Cortex of kidney (tissue), 1 donor: ENCODE measurements at places on chromosomes 11 and 22.

DNA sequence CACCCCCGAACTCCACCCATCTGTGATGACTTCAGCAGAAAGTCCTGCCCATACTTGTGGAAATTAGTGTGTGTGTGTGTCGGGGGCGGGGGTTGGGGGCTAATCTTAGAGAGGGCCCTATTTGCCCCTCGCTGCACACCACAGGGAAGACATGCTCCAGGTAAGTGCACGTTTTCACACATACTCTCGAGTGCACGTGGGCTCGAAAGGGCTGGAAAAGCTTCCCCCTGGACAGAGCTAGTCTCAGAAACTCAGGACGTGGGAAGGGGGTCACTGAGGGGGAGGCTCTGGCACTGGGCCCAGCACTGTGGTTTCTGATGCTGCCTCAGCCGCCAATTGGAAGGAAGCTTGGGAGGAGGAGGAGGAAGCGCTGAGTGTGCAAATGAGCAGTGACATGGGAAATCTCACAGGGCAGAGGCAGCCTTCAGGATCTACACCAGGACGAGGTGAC, 40.7 kb upstream of the CD82 start:
- DNase-seq, result no peak

- DNase-seq, result no peak
Measured at GRCh38 chr11:100932474-100933100, 197.0 kb downstream of the PGR start.

DNA sequence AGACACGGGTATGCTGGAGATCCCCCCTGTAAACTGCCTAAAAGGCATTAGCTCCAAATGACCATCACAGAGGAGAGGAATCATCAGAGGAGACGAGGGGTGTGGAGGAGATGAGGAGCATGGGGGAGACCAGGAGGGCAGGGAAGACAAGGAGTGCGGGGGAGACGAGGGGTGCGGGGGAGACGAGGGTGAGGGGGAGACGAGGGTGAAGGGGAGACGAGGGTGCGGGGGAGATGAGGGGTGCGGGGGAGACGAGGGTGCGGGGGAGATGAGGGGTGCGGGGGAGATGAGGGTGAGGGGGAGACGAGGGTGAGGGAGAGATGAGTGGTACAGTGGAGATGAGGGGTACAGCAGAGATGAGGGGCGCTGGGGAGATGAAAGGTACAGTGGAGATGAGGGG, 17.5 kb upstream of the GAL start:
- no peak for DNase-seq

DNA sequence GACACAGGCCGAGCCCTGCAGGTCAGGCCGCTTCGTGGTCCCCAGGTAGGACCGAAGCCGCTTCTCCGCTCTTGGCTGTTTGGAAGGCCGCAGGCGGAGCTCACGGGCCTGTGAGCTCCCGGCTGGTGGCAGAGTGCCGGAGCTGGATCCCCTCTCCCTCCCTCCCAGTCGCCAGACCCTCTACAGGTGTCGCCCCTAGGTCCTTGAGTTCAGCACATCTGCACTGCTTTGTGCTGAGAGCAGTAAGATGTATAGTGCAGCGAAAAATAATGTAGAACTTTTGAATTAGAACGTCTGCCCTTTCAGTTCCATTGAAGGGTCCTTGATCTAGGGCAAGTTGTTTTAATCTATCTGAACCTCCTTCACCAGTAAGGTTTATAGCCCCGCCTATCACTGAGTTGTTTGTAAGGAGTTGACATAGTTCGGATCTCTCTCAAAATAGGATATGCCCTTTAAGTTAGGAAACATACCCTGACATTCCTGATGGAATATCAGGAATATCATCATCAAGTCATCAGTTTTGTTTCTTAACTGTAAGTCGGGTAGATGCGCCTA, 419 bp downstream of the ANKRD49 start:
- no peak for DNase-seq

- no peak for DNase-seq
Measured at GRCh38 chr22:37771081-37771480, 36.7 kb upstream of the GCAT start.

GRCh38 chr11:102305352-102306047, 11.8 kb upstream of the BIRC3 start:
- DNase-seq, result no peak

DNA sequence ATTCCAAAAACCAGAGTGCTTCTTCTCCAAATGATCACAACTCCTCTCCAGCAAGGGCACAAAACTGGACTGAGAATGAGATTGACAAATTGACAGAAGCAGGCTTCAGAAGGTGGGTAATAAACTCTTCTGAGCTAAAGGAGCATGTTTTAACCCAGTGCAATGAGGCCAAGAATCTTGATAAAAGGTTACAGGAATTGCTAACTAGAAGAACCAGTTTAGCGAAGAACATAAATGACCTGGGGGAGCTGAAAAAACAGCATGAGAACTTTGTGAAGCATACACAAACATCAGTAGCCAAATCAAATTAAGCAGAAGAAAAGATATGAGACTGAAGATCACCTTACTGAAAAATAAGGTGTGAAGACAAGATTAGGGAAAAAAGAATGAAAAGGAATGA, 15.5 kb downstream of the OR52M1 start:
- no peak for DNase-seq

DNA sequence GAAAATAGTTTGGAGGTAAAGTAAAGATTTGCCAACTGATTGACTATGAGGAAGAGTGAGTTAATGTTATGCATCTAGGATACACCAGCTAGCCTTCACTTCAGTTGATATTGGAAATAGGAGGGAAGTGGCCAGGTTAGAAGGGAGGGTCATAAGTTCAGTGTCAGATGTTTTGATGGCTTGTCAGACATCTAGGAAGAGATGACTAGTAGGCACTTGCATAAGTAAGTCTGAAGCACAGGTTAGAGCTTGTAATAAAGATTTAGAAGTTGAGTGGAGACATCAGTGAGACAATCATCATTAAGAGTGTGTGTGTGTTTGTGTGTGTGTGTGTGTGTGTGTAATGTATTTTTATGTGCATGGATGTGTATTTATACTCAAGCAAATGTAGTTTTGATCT, 146.1 kb downstream of the OR4C45 start:
- no peak for DNase-seq

- no peak for DNase-seq
Measured at GRCh38 chr11:126390272-126390867, 34.9 kb downstream of the ST3GAL4 start.

DNA sequence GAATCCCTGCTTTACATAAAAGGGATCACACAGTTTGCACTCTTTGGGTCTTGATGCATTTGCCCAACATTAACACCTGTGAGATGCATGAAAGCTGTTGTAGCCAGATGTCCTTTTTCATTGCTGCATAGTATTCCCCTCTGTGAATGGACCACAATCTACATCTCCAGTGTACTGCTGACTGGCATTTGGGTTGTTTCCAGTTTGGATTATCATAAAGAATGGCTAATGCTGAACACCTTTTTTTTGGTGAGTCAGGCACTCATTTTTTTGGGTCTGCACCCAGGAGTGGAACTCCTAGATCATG, 58.3 kb downstream of the PHF21B start:
- DNase-seq, result no peak

- no peak for DNase-seq
Measured at GRCh38 chr11:122690801-122691548, 35.5 kb downstream of the UBASH3B start.

- DNase-seq, result no peak
Measured at GRCh38 chr22:38419121-38419857, 35.7 kb downstream of the KCNJ4 start.

GRCh38 chr22:44409211-44409973, 88.6 kb downstream of the RTL6 start:
- DNase-seq, result no peak

GRCh38 chr11:44189986-44190882, 94.8 kb downstream of the EXT2 start:
- no peak for DNase-seq

GRCh38 chr22:42425989-42426355, 6.2 kb downstream of the NFAM1 start:
- no peak for DNase-seq

DNA sequence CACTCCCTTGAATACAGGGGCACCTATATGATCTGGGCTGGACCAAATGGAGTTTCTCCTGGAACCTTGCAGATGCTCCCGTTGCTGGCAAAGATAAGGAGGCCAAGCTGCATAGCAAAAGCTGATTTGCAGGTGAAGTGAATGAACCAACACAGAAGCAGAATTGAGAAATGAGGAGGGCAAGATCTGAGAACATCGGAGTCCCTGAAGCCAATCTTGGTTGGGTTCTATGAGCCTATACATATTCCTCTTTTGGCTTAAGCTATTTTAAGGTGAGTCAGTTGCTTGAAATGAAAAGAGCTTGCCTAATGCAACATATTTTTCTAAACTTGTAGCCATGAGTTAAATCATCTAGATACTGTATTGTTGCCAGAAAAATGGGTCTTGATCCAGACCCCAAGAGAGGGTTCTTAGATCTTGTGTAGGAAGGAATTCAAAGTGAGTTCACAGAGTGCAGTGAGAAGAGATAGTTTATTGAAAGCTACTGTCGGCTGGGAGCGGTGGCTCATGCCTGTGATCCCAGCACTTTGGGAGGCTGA, 23.5 kb downstream of the WEE1 start:
- DNase-seq, result no peak

- DNase-seq, result no peak
Measured at GRCh38 chr11:36251823-36252222, 37.4 kb downstream of the COMMD9 start.

DNA sequence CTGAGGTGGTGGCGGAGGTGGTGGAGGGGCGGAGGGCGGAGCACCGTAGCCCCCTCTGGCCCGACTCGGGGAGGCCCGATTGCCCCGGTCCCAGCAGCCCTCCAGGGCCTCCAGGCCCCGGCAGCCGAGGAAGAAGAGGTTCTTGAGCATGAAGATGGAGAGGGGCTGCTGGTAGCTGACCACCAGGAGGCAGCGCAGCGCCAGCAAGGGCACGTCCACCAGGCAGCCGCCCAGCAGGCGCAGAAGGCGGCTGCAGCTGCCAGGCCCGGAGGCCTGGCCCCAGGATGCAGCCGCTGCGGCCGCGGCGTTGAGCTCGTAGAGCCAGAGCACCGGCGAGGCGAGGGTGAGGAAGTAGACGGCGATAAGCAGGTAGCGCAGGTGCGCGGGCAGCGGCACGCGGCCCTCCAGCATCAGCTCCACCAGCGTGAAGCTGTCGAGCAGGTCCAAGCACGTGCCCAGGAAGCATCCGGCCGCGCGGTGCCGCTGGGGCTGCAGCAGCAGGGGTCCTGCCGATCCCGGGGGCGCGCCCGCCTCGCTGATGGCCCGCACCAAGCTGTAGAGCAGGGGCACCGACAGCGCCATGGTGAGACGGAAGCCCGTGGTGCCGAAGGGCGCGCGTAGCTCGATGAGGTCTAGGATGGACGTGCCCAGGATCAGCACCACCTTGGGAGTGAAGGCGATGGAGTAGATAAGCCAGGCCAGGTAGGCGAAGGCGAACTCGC, 1.5 kb downstream of the TMEM121B start:
- DNase-seq, result no peak

DNA sequence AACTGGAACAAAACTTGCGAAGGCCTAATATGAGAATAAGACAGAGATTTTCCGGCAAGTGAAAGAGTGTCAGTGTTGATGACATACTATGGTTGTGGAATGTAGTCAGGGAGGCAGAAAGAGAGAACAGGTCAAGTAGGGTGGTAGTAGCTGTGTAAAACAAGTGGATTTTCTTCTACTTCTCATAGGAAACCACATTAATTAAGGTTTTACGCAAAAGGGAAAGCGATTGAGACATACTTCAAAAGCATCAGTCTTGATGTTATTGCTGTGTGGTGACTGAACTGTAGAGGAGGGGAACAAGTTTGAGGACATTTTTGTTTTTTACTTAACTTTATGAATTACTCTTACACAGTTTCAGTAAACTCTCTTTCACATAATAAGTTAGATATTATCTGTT, 186.0 kb upstream of the CNTN5 start:
- DNase-seq, result no peak

GRCh38 chr22:37222440-37222971, 10.2 kb upstream of the SSTR3 start:
- no peak for DNase-seq

- no peak for DNase-seq
Measured at GRCh38 chr11:101456812-101457211, 127.0 kb downstream of the TRPC6 start.

DNA sequence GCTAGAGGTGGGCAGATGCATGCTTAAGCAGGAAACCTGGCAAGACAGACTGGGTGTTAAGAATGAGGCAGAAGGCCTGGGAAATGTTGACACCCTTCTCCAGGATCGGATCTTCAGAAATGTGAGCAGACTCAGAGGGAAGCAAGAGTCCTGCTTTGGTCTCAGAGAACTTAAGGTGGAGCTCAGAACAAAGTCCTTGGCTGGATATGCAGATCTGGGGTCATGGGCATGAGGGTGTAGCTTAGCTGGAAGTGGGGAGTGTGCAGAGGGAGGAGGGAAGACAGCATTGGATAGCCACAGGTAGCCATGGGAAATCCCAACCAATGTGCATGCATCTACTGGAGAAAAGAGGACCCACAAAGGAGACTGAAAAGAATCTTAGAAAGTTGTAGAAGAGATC, 58.6 kb upstream of the CDON start:
- DNase-seq, result no peak

GRCh38 chr11:100574894-100575769, 112.0 kb upstream of the ARHGAP42 start:
- DNase-seq, result no peak

- no peak for DNase-seq
Measured at GRCh38 chr11:45715418-45715817, 50.0 kb upstream of the CHST1 start.

GRCh38 chr11:86638673-86639072, 33.7 kb downstream of the ME3 start:
- no peak for DNase-seq

DNA sequence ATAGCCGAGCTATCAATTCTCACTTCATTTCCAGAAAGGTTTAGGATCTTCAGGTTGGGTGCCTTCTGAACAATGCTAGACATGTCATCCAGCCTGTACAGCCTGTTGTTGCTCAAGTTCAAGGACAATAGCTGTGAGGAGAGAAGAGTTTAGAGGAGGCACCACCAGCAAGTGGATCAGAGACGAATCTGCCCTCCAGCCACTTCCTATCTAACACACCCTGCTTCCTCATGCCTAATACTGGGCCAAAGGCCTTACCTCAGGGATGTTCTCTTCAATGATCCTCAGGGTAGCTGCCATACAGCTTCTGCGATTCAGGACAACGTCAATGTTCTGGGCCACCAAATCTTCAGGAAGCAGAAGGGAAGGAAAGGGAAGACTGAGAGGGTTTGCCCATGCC, 4.2 kb downstream of the NXF1 start:
- DNase-seq, result no peak

DNA sequence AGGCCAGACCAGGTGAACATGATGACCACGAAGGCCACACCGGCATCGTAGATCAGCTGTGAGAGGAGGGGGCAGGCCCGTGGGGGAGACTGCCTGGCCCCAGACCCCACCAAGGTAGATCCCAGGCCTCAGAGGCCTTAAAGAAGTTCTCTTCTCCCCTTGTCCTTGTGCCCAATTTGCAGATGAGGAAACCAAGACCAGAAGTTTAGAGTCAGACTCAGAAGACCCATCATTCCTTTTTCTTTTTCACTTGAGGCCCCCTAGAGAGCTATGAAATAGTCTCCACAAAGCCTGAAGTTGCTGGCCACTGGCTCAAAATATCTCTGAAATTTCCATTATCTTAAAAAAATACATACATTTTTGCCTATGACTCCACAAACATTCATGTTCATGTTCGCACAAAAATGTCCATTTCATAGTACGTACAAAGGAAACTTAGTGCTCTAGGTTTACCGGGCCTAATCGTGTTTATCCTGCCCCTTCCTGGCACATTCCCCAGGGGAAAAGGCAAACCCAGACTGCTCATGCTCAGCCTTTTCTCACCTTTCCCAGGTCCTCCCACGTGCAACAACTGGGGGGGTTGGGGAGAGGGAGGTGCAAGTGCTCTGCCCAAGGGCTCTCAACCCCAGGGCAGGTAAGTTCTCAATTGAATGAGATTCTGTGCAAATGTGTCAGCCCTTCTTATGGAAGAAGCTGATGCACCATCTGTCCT, 19.2 kb downstream of the SLC43A1 start:
- DNase-seq, result no peak
